ENCODE measurements at places on chromosomes 6 and 20. TPM values are rescaled to one million over a fixed set of nuclear protein-coding genes. Genes with fewer than 3 reads are reported as not detected.

- no peak overlapping the region for H3K27ac ChIP-seq
- no peak overlapping the region for H3K4me3 ChIP-seq
- no peaks in the 10 kb centered on the region for H3K36me3 ChIP-seq
- H3K4me1 ChIP-seq, result no peaks in the 10 kb centered on the region
- no peak for DNase-seq
- no peaks in the 10 kb centered on the region for H3K27me3 ChIP-seq
Observed at GRCh38 chr6:56833873-56834272, 121.0 kb upstream of the BEND6 start.

GRCh38 chr20:39623584-39624234, 661.6 kb downstream of the DHX35 start:
- no peaks in the 10 kb centered on the region for H3K36me3 ChIP-seq
- H3K27me3 ChIP-seq, result no peaks in the 10 kb centered on the region
- no peak overlapping the region for H3K27ac ChIP-seq
- no peak overlapping the region for H3K4me3 ChIP-seq

GRCh38 chr6:158314737-158315136, 2.5 kb downstream of the TULP4 start:
- H3K4me3 ChIP-seq, result no peak overlapping the region
- H3K36me3 ChIP-seq, result no peaks in the 10 kb centered on the region
- DNase-seq, result no peak
- H3K27me3 ChIP-seq, result no peaks in the 10 kb centered on the region
- H3K4me1 ChIP-seq, result no peaks in the 10 kb centered on the region

GRCh38 chr6:16576451-16577368, 184.6 kb downstream of the ATXN1 start:
- DNase-seq, result no peak
- no peak overlapping the region for H3K4me3 ChIP-seq
- no peaks in the 10 kb centered on the region for H3K27me3 ChIP-seq
- peaks cover 6% of the 10 kb centered on the region for H3K4me1 ChIP-seq
- no peak overlapping the region for H3K27ac ChIP-seq

GRCh38 chr6:74891349-74891831, 314.5 kb downstream of the COL12A1 start:
- H3K4me3 ChIP-seq, result no peak overlapping the region
- no peak overlapping the region for H3K27ac ChIP-seq
- H3K36me3 ChIP-seq, result no peaks in the 10 kb centered on the region
- no peaks in the 10 kb centered on the region for H3K27me3 ChIP-seq

DNA sequence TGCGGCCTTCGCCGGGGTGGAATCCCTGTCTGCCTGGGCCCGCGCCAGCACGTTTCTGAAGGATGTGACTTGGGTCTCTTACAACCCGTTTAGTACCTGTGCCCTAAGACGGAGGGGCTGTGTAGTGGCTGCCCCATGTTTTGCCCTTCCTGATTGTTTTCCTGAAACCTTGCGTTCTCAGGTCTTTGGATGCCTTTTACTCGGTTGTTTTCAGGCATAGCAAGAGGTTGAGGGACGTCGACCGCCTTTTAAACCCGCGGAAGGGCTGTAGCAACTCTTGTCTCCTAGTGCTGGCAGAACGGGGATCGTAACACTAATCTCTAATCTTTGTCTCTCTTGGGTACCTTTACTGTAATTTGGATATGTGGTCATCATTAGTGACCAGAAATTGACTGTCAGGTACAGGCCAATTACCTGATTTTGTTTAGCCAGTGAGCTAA, 706 bp upstream of the NANP start:
- DNase-seq, result no peak
- H3K4me3 ChIP-seq, result peak overlapping the region; percentile 99
- no peaks in the 10 kb centered on the region for H3K27me3 ChIP-seq

DNA sequence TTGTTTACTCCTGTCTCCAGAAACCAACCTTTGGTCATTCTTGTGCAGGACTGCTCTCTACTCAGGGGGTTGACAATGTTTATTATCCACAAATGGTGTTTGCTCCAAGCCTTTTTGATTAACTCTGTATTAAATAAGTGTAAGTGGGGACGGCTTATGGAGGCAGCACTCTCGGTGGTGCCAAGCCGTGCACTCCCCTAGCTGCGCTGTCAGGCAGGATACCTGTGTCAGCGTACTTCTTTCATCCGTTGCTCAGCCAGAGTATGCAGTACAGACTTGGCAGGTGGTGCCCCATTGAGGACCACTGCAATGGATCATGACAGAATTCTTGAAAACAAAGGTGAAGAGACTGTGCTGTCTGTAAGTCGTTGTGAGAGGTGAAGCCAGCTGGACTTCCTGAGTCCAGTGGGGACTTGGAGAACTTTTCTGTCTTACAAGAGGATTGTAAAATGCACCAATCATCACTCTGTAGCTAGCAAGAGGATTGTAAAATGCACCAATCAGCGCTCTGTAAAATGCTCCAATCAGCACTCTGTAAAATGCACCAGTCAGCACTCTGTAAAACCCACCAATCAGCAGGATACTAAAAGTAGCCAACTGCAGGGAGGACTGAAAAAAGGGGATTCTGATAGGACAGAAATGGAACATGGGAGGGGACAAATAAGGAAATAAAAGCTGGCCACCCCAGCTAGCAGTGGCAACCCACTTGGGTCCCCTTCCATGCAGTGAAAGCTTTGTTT, 480.0 kb downstream of the MEI4 start:
- no peaks in the 10 kb centered on the region for H3K36me3 ChIP-seq
- no peak overlapping the region for H3K27ac ChIP-seq
- no peak for DNase-seq
- no peak overlapping the region for H3K4me3 ChIP-seq
- no peaks in the 10 kb centered on the region for H3K27me3 ChIP-seq

- no peak overlapping the region for H3K27ac ChIP-seq
- H3K4me3 ChIP-seq, result no peak overlapping the region
- no peak for DNase-seq
- no peaks in the 10 kb centered on the region for H3K4me1 ChIP-seq
- H3K36me3 ChIP-seq, result peaks cover 21% of the 10 kb centered on the region
Observed at GRCh38 chr20:45328451-45328850, 19.8 kb downstream of the SDC4 start.

DNA sequence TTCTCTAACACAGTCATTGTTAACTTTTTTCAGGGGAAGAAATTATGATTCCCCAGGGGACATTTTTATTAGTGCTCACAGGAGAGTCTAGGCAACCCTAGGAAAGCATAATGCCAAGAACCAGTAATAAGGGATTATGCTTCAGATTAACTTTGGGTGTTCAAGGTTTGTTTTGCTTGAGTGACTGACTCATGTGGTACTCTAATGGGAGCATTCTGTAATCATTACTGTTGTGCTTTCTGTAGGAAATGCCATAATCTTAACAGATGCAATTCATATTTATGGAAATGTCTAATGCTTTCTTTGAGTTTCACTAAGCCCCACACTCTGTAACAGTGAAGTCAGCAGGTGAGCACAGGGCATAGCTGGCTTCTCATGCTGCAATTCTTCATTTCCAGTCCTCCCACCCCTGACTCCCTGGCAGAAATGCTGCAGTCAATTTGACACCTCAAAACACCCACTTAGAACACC, 263.4 kb upstream of the MAN1A1 start:
- H3K27me3 ChIP-seq, result no peaks in the 10 kb centered on the region
- H3K36me3 ChIP-seq, result no peaks in the 10 kb centered on the region
- H3K27ac ChIP-seq, result no peak overlapping the region
- no peaks in the 10 kb centered on the region for H3K4me1 ChIP-seq

GRCh38 chr20:3181270-3181669, 7.9 kb upstream of the LZTS3 start:
- no peak overlapping the region for H3K4me3 ChIP-seq
- H3K27ac ChIP-seq, result no peak overlapping the region
- no peaks in the 10 kb centered on the region for H3K4me1 ChIP-seq
- DNase-seq, result no peak
- H3K27me3 ChIP-seq, result no peaks in the 10 kb centered on the region

DNA sequence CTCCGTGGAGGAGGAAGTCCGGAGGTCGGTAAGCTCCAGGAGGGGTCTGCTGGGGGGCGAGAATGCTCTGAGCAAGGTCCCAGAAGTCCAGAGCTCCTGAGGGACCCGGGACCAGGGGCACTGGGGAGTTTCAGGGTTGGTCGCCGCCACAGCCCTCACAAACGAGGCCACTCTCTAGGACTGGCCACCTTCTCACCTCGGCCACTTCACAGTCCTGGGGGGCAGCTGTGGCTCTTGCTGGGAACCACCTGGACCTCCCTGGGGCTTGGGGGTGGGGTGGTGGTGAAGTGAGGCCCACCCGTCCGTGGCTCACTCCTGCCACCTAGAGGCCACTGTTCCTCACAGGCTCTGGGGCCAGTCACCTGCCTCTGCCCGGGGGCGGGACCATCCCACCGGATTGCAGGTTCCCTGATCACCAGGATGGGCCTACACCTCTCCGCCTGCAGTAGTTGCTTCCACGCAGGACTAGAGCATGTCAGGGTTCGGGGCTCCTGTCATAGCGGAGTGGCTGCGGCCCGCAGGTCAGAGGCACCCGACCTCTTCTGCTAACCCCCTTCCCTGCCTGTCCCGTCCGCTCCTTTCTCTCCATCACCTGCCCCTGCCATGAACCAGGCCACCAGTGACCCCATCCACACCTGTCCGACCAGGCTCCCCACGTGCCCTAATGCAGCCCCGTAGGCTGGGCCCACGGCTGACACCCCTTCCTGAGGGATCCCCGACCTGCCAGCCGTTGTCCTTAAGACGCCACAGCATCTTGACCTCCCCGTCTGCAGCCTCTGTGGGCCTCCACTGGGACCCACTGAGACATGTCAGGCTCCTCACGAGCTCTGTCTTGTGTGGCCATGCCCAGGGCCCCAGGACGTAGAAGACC, 5.1 kb upstream of the TCEA2 start:
- DNase-seq, result peak; percentile 86
- H3K4me3 ChIP-seq, result no peak overlapping the region
- H3K27ac ChIP-seq, result no peak overlapping the region
- H3K27me3 ChIP-seq, result no peaks in the 10 kb centered on the region
- H3K36me3 ChIP-seq, result no peaks in the 10 kb centered on the region
- H3K4me1 ChIP-seq, result peaks cover 8% of the 10 kb centered on the region

DNA sequence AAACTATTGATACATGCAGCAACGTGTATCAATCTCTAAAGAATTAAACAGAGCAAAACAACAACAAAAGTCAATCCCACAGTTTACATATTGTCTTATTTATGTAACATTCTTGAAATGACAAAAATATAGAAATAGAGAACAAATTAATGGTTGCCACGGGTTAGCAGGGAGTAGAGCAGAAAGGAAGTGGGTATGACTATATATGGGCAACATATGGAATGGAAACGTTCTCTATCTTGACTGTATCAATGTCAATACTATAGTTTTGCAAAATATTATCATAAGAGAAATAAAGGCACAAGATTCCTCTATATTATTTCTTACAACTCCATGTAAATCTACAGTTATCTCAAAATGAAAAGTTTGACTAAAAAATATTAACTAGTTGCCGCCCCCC, 12.8 kb downstream of the AK9 start:
- H3K27ac ChIP-seq, result no peak overlapping the region
- no peaks in the 10 kb centered on the region for H3K27me3 ChIP-seq
- no peaks in the 10 kb centered on the region for H3K36me3 ChIP-seq
- H3K4me1 ChIP-seq, result no peaks in the 10 kb centered on the region
- no peak overlapping the region for H3K4me3 ChIP-seq

DNA sequence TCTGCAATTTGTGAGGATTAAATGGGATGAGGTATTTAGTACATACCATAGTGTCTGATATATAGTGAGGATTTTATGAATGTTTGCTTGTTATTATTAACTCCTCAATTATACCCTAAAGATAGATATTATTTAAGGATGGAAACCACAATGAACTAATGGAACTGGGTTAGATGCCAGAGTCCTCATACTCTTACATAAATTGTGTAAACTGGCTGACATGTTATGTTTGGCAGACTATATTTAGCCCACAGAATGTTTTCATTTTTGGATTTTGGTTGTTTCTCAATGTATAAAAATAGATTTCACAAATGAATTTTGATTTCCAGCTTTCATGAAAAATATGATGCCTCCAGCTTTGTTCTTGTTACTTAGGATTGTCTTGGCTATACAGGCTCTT, 37.6 kb downstream of the HTR1B start:
- H3K36me3 ChIP-seq, result no peaks in the 10 kb centered on the region
- no peaks in the 10 kb centered on the region for H3K27me3 ChIP-seq
- no peak overlapping the region for H3K4me3 ChIP-seq
- DNase-seq, result no peak
- no peaks in the 10 kb centered on the region for H3K4me1 ChIP-seq

DNA sequence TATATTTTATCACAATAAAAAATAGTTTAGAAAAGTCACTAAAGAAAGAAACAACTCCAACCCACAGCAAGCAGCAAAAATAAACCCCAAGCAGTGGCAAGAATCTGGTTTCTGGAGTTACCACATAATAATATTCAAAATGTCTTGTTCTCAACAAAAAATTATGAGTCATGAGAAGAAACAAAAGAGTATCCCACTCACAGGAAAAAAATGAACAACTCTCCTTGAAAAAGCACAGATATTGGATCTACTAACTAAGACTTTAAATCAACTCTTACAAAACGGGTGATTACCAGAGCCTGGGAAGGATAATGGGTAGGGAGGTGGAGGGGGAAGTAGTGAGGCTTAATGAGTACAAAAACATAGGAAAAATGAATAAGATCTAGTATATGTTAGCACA, 425.6 kb downstream of the PLCB1 start:
- no peak overlapping the region for H3K27ac ChIP-seq
- no peaks in the 10 kb centered on the region for H3K27me3 ChIP-seq
- no peak for DNase-seq
- H3K4me1 ChIP-seq, result no peaks in the 10 kb centered on the region
- H3K4me3 ChIP-seq, result no peak overlapping the region

GRCh38 chr6:133157995-133158394, 83.2 kb upstream of the EYA4 start:
- H3K4me1 ChIP-seq, result no peaks in the 10 kb centered on the region
- H3K27ac ChIP-seq, result no peak overlapping the region
- DNase-seq, result no peak
- H3K27me3 ChIP-seq, result no peaks in the 10 kb centered on the region
- no peak overlapping the region for H3K4me3 ChIP-seq

- no peaks in the 10 kb centered on the region for H3K36me3 ChIP-seq
- no peaks in the 10 kb centered on the region for H3K27me3 ChIP-seq
- no peak overlapping the region for H3K27ac ChIP-seq
- H3K4me3 ChIP-seq, result no peak overlapping the region
- H3K4me1 ChIP-seq, result peaks cover 3% of the 10 kb centered on the region
Observed at GRCh38 chr6:146884728-146885127, 286.0 kb downstream of the ADGB start.

DNA sequence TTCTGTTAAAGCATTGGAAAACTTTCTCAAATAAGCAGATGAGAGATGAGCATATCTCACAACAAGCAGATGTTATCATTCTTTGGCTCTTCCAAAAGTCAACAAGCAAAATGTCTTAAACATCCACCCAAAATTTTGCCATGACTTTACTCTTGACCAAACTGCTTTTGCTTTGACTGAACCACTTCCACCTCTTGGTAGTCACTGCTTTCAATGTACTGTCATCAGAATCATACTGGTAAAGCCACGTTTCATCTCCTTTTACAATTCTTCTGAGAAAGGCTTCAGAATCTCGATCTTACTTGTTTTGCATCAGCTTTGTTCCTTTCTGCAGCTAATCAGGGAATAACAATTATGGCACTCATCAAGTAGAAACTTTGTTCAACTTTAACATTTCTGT, 498.5 kb upstream of the GJE1 start:
- no peaks in the 10 kb centered on the region for H3K36me3 ChIP-seq
- H3K4me3 ChIP-seq, result no peak overlapping the region
- H3K27me3 ChIP-seq, result no peaks in the 10 kb centered on the region
- no peak overlapping the region for H3K27ac ChIP-seq
- DNase-seq, result no peak
- H3K4me1 ChIP-seq, result no peaks in the 10 kb centered on the region

Gene PSORS1C2
- total RNA-seq, result not detected

Gene THBS2
- 7.5 TPM for total RNA-seq

Gene EDN3
- total RNA-seq, result 0.09 TPM

Gene MACROD2
- 1.4 TPM for total RNA-seq

Gene ASIP
- not detected for total RNA-seq

Gene EPHA7
- total RNA-seq, result 0.37 TPM

Gene TAGAP
- 1.5 TPM for total RNA-seq

Gene FOXQ1
- 1.1 TPM for total RNA-seq

Gene CST5
- total RNA-seq, result not detected

Gene INSM1
- not detected for total RNA-seq

Gene KIF13A
- 13.7 TPM for total RNA-seq

All from liver (tissue), 10 donors.